ENCODE measurements at places on chromosomes 2 and 18.

DNA sequence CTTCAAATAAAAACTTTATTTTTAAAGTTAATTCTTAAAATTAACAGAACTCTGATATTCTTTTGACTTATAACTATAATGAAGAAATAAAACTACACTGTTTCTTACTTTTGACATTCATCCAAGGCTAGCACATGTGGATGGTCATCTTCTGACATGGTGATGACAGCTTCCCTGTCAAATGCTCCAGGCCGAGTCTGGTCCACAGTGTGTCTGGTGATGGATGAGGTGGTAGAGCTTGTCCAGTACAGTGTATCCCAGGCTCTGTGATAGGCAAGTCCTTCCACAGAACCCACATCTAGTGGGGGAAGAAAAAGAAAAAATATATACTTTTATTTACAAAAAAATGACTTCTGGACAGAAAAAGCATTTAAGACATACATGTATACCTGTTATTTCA lies 1529.5 kb downstream of the LRP1B start:
- DNase-seq: no peak

GRCh38 chr2:119697290-119698020 lies 18.5 kb downstream of the TMEM177 start:
- DNase-seq: no peak

DNA sequence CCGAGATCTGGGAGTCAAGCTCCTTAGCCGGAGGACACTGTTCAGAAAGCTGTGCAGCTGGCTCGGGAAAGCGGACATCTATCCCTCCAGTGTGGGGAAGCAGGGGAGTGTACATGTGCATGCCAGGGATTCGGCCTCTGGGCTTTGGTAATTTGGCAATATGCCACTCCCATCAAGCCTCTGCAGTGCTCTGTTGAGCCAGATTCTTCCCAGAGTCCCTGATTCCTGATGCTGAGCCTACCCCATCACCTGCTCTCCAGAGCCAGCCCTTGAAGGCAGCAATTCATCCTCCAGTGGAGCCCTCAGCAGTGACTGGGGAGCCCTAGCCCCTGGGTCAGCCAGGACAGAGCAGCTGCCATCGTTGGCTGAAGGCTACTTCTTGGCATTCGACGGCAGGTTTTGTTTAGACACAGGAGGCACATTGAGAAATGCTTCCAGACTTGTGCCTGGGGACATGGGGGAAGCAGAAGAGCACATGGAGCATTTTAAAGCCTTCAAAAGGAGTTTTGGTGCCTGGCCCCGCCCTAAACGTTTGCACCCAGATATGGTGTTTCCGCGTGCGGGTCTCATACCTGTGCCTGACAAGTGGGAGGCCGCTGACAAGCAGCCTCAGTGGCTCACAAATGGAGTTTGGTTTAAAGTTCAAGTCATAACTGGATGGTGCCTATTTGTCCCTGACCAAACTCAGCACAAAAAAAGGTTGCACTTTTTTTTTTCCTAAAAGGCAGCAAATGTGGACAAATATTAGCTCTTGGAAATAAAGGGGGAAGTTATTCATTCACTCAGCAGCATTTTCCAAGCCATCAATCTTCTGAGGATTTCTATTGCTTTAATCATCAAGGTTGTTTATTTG lies 272.8 kb downstream of the CYRIA start:
- DNase-seq: no peak

- DNase-seq: no peak
Measured at GRCh38 chr2:9407363-9407811, 15.9 kb downstream of the ITGB1BP1 start.

DNA sequence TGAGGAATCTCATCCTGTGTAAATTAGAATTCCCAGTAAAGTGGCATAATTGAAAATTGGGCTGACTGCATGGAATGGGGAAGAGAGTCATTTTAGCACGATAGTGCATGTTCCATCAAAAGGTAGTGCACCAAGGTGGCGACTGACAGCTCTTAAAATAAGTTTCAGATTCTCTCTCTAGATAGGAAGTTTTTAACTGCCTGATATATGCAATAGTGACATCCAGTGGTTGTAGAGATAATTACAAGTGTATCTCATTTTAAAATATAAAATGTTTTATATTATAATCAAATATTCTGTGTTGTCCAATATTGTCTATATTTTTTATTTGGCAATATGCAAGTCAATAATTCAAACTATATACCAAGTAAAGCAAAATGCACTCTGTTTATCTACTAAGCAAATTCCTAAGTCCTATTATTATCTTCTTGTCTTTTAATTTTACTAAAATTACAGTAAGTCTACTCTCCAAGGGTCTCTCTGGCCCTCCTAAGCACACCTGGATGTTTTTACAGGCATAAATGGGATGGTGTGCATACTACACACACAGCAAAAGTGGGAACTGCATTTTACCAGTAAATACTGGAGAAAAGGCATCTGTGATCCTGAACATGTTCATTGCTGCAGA lies 397.7 kb upstream of the HNRNPA3 start:
- no peak for DNase-seq

GRCh38 chr18:60413944-60414547 lies 41.5 kb upstream of the MC4R start:
- DNase-seq: no peak

DNA sequence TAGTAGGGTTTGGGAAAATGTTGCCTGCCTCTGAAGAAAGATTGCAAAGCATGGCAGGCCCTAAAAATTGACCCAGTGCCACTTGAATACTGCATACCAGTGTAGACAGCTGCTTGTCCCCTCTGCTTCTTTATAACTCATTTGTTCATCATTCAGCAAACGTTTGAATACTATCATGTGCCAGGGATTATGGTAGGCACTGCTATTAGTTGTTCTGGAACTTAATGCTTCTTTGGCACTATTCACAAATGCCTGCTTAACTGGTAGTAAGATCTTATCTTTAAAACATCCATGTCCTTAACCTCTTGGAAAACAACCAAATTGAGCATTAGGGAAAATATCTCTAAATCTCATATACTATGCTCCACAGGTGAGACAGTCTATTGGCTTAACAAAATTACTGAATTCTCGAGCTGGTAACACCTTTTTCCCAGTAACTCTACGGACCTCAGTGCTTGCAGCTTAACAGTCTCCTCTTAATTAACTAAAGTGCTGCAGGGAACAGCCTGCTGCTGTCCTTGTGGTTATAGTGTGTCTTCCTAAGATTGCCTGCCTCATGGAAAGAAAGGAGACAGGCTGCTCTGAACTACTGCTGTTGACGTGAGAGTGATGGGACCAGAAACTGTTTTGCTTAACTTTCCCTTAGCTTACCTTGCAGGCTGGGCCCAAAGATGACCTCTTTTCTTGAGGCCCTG lies 93.2 kb downstream of the MIB1 start:
- DNase-seq: no peak

DNA sequence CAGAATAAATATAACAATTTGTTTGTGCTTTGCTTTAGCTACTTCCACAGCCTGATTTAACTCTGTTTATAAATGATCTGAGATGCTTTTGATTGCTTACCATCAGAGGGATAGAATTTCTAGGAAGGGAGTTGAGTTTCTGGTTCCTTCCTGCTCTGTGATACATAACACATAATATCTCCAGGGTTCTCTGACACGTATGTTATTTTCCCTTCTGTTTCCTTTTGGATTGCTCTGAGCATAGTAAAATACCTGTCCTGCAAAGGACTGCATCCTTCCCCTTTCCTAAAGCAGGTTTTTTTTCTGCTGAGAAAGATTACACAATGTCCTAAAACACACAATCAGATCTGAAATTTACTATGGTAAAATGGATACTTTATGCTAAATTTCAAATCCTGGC lies 76.1 kb downstream of the CABYR start:
- no peak for DNase-seq

GRCh38 chr2:26126074-26126473 lies 46.8 kb upstream of the GAREM2 start:
- DNase-seq: no peak

DNA sequence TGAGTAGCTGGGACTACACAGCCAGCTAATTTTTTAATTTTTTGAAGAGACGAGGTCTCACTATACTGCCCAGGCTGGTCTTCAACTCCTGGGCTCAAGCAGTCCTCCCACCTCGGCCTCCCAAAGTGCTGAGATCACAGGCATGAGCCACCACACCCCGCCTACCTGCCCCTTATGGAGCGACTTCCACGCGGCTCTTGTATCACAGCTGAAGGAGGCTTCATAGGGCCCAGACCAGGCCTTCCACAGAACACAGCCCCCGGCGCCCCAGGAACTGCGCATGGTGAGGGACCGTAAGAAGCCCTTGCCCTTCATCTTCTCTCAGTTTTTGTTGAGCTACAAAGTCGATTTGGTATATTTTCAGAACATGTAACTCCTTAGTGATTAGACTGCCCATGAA lies 220.3 kb downstream of the KLHL29 start:
- DNase-seq: no peak

DNA sequence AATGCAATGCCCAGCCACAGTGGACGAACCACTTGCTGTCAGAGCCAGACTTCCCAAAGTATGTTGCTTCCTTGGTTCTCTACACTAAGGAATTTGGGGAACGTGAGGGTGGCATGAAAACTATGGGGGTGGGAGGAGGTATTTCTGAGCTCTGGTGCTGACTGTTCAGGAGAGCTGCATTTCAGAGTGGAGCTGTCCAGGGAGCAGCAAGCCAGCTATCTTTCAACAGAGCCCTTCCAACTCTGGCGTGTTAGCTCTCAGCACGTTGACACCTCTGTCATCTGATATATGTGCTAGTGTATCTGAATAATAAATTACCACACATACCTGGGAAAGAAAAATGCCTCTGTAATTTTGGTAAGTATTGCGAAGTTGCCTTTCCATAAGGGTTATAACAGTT lies 66.1 kb downstream of the SAP130 start:
- DNase-seq: no peak

GRCh38 chr2:169980643-169981042 lies 153.4 kb downstream of the UBR3 start:
- DNase-seq: no peak

DNA sequence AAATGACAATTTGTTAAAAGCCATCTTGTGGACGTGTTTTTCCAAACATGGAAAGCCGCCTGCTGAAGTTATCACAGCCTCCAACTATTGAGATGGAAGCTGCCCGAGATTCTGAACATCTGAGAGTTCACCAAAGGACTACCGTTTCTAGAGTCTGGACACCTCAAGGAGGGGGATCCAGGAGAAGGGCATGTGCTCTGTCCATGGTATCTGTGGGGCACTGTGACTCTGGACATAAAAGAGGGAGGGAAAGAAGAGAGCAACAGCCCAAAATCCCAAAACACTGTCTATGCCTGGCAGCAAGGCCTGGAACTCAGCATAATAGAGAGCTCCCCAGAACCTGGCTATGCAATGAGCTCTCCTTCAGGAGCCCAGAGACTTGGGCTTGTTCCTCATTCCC lies 319.9 kb downstream of the EN1 start:
- DNase-seq: no peak

All from stimulated activated CD4-positive, alpha-beta T cell treated with anti-CD3 and anti-CD28 coated beads, Interleukin-2, amount 100 ng/mL, for 4 hours (primary cell).